NCI-H1092 treated with DMSO at 0.1 percent for 48 hours (cell line): ENCODE measurements at places on chromosomes 7 and 10.

DNA sequence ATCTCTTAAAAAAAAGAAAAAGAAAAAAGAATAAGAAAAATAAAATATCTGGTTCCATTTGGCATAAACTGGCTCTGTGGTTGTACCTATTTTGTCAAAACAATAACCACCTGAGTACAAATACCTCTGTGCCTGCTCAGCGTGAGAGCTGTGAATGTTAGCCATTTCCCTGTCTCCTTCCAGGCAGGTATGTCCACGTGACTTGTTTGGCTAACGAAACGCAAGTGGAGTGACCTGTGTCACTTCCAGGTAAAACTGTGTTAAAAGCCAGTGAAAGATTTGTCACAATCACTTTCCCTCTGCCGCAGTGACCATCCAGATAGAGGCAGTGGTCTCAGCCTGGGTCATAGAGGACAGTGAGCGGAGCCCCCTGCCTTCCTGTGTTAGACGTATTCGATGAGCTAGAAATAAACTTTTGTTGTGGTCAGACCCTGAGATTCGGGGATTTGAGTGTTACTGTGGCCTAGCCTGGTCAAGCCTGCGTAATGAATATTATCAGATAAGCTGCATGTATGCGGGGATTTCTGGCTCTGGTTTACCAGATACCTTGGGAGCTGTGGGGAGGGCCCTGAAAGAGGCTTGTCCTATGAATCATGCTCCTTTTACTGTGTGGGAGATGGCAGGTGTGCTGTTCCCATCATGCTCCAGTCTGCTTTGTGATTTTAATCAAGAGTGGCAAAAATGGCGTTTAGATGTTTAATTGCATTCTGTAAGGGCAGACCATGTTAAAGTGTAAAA lies 3.8 kb downstream of the PTER start:
- no peak for DNase-seq

DNA sequence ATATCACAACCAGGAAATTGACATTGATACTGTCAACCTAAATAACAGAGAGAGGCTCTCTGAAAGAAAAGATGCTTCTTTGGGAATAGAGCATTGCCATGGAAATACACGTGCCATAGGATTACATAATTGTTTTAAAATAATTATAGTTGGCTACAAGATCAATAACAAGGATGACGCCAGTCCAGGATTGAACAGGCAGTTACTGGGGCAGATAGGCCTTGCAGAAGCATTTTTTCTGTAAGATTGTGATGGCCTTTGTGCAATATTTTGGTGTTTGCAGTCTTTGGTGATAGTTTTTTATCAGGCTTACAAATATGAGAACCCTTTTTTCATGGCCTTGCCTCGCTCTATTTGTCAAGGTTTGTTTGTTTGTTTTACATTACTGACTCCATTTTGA lies 10.5 kb downstream of the ACADSB start:
- no peak for DNase-seq

- no peak for DNase-seq
Observed at GRCh38 chr7:44994877-44995554, 5.0 kb upstream of the CCM2 start.

GRCh38 chr7:138926241-138926612 lies 55.0 kb downstream of the KIAA1549 start:
- no peak for DNase-seq

- DNase-seq = no peak
Observed at GRCh38 chr10:104822088-104822487, 181.0 kb downstream of the SORCS3 start.

DNA sequence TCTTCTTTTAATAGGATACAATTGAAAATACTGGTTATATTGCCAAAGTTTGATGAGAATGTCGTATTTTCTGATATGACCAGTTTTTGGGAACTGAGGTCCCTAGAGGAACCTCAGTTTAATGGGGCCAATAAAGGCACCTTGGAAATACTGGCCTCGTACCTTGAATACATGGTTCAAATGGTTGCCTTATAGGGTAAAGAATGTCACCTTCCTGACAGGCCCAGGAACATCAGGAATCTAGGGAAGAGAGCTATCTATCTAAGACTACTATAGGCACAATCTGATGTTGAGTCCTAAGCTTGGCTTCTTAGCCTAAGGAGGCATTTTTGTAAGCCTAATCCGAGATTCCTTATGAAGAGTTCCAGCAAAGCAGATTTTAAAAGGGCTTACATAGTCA lies 9.3 kb downstream of the SHTN1 start:
- DNase-seq = no peak

DNA sequence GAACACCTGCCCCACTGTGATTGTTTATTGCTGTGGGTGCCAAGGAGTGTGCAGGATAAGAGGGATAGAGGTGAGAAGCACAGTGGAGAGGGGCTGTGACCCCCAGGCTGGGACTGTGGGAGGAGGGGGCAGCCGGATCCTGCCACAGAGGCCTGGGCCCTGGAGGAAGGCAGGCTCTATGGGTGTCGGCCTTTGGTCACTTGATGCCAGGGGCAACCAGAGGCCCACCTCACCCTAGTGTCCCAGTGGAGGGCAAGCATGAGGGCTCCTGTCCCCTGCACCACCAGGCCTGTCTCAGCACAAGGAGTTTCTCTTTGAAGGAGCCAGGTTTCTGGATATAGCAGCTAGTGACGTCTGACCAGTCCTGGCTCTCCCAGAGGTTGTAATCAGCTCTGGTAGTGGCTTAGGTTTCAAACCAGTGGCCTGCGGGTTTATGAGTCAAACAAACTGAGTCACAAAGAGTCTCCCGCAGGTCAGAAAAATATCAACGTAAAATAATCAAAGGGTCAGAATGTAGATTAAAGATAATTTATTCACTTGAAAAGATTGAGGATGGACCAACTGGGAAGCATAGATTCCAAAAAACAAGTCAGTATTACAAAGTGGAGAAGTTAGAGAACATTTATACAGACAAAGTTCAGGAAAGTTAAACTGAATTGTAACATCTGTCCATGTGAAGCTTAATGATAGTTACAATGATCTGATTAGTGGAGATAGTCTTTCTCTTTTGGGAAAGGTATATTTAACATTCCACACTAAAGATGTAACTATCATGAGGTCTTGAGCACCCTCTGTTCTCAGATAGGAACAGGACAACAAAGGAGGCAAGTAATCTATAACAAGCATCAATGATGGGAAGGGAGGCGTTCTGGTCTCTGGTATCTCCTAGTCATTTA lies 37.2 kb upstream of the ZNF488 start:
- no peak for DNase-seq

GRCh38 chr10:132407846-132408278 lies 10.9 kb downstream of the PWWP2B start:
- no peak for DNase-seq

GRCh38 chr10:104642658-104643302 lies 1.7 kb downstream of the SORCS3 start:
- DNase-seq = no peak

- DNase-seq = no peak
Observed at GRCh38 chr7:99733448-99733847, 1.5 kb downstream of the CYP3A7 start.

DNA sequence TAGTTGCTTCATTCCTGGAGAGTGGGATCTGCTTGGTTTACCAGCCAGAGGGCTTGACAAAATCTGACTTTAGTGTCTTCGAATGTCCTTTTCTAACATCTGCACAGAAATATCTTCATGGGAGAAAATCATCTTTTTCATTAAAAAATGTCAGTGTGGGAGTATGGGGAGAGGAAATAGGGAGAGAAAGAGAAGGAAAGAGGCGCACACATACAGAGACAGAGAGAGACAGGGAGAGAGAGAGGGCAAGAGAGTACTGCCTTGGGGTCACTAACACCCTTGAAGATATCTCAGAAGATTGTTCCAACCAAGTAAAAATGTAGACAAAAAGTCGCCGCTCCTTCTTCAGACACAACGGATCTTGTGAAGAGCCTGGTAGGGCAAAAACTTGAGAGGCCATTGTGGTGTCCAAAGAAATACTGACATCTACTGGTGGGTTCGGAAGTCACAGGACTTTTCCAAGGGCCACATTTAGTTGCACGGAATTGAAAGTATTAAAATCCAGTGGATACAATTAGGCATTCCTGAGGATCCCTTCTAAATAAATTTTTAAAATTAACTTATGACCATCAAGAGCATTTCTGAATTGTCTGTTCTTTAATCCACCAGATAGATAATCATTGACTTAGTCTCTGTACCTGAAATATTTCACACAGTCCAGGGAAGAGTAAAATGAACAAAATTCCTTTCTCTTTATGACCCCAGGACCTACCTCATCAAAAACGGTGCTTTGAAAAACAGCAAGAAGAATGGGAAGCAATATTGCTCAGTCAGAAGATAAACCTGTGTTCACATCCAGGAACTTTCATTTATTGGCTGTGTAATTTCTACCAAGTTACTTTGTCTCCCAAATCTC lies 29.7 kb downstream of the VIM start:
- DNase-seq = peak; percentile 5

GRCh38 chr10:129955601-129956285 lies 8.3 kb downstream of the EBF3 start:
- no peak for DNase-seq

- DNase-seq = no peak
Observed at GRCh38 chr7:34313289-34313688, 344.7 kb upstream of the NPSR1 start.

DNA sequence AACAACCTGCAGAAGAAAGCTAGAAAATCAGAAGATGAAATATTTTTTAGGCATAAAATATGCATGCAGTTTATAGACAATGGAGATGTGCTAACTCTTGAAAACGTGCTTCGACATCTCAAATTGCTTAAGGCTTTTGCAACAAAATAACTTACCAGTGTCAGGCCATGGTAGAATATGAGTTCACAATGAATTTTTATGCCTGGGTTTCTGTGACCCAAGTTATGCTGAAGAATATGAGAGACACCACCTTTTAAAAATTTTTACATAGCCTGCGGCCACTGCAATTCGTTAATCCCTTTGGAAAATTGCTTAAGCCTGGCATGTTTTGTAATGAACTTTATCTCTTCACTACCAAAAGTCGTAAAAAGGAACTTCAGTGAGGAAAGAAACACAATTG lies 170.1 kb upstream of the AKR1E2 start:
- DNase-seq = no peak

DNA sequence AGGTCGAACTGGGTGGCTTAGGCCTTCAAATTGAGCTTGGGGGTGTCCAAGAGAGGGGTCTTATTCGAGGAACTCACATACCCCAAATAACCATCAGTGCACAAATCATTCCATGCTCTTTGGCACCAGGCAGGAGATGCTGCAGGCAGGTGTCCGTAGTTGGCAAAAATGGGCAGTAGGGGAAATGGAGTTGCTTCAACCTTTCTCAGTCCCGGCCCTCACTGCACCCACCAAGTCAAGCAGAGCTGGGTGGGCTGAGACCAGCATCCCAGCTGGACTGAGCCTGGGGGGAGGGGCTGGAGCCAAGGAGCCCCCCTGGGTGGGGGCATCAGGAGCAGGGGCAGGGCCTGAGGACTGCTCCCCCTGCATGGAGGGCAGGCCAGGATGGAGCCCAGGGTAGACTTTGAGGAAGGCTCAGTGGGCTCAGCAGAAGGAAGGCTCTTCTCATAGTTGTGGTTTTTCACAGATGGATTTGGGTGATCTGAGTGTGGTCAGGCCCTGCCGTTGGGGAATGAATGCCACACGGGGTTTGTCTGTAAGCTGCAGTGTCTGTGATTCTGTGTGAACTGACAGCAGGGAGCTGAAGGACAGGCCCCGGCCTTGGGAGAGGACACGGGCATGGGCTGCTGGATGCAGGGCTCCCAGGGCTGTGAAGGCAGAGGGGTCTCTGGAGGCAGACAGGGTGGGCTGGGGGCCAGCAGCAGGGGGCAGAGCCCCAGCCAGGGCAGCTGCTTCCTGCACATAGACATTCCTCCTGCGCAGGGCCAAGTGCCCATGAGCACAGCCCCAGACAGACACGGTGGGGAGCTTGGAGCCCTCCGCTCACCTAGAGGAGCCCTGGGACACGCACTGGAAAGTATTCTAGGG lies 144.5 kb downstream of the ADCY1 start:
- DNase-seq = no peak

GRCh38 chr7:90607196-90607595 lies 11.1 kb downstream of the CDK14 start:
- DNase-seq = no peak

DNA sequence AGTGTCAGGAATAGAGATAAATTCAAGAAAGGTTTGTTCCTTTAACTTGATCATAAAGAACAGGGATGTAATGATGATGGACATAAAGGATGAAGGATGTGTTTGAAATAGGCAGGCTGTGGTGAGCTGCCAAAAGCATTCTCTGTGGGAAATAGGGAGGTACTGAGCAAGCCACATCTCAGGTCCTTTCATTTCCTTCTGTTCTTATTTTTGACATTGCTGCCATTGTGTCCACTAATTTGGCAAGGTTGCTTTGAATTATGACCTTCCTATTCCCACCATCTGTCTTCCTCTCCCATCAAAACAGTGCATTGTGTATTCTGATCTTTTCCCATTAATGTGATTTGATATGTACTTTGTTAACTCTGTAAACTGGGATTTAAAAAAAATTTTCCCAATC lies 9.4 kb downstream of the SCRN1 start:
- no peak for DNase-seq

DNA sequence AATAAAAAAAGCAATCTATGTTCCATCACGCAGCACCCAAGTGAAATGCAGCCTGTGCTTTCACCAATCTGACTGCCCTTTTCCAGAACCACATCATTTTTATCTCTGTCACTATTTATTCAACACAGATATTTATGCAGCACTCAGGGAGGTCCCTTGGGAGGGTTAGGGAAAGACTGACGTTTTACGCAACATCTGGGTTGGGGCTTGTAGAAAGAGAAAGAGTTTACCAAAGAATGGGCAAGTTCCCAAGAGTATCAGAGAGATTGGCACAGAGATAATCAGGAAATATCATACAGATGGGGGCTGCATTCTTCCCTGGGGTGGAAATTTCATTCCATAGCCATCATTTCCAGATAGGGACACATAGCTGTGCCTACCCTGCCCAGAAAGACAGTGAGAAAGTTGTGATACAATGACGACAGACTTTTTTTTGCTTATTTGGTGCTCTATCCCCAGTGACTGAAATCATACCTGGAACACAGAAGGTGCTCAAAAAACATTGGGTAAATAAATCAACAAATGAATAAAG lies 474.2 kb downstream of the CALN1 start:
- no peak for DNase-seq

- DNase-seq = no peak
Observed at GRCh38 chr7:91865511-91865910, 15.0 kb downstream of the MTERF1 start.

GRCh38 chr10:129253865-129254179 lies 213.2 kb upstream of the MGMT start:
- DNase-seq = no peak

- DNase-seq = no peak
Observed at GRCh38 chr7:102927312-102927933, 14.6 kb downstream of the LRRC17 start.

GRCh38 chr10:27911539-27911938 lies 87.3 kb downstream of the ODAD2 start:
- no peak for DNase-seq
